ENCODE measurements at places on chromosomes 2 and 18.

DNA sequence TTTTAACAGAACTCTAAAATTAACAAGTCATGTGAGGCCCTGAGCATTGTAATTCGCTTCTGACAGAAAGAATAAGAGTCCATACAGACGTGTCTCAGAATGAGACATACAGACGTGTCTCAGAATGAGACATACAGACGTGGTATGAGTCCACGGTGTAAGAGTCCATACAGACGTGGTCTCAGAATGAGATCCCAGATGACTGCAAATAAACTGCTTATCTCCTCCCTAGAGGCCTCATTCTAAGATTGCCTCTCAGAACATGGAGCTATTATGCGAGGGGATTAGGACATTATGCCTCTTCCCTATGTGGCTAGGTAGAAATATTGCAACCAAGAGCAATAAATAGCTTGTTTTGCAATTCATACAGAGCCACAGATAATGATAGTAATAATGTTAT lies 63.9 kb downstream of the NEB start:
- DNase-seq = no peak

- DNase-seq = no peak
Observed at GRCh38 chr18:37364237-37364636, 201.4 kb downstream of the CELF4 start.

DNA sequence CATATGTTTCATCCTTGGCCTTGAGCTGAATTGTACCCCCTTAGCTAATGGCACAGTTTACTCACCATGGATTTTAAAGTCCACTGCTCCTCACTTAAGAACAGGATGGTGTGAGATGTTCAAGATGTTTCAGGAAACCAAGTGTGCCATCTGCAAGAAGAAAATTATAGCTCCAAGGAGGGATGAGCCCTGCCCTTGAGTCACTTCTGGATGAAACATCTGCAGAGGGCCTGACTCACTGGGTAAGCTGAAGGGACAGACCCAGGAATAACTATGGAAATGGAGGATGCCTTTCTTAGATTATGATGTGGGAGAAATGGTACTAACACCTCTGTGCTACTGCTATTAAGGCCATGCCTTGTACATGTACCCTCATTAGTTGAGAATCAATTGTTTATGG lies 6.4 kb downstream of the MARS2 start:
- no peak for DNase-seq

- no peak for DNase-seq
Observed at GRCh38 chr2:171069286-171069956, 91.3 kb downstream of the TLK1 start.

DNA sequence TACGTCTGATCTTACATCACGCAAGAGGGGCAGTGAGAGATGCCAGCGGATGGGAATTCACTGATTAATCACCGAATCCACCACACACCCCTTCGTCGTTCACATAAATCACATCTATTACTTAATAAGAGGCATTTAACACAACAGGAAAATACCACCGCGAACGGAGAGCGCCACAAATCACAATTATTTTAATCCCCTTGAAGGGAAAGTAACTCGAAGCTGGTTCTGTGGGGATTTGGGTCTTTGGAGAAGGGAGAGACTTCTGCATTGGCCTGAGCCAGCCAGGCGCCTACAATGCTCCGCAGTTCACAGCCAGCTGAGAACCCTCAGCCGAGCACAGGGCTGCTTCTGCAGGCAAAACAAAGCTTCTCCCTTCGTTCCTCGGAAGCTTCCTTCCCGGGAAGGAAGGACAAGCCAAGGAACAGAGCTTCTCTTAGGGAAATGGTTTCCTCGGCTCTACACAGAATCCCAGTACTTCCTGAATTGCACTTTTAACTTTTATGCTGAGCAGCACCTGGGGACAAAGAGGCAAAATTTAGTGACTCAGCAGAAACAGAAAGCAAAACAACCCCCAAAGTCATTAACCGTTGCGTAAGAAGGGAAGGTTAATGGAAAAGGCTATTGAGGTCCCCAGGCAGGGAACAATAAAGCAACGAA lies at the start of gene LRP1B:
Gene LRP1B, minus strand, starts transcription at position 7 of the 660 bp plus-strand sequence. CDS start 287 bp downstream, outside the sequence.
- no peak for DNase-seq

- no peak for DNase-seq
Observed at GRCh38 chr18:24136967-24137373, 1.9 kb upstream of the CABYR start.

- DNase-seq = no peak
Observed at GRCh38 chr2:1518867-1519530, 105.7 kb downstream of the TPO start.

- no peak for DNase-seq
Observed at GRCh38 chr2:180077295-180077906, 70.3 kb upstream of the CWC22 start.

DNA sequence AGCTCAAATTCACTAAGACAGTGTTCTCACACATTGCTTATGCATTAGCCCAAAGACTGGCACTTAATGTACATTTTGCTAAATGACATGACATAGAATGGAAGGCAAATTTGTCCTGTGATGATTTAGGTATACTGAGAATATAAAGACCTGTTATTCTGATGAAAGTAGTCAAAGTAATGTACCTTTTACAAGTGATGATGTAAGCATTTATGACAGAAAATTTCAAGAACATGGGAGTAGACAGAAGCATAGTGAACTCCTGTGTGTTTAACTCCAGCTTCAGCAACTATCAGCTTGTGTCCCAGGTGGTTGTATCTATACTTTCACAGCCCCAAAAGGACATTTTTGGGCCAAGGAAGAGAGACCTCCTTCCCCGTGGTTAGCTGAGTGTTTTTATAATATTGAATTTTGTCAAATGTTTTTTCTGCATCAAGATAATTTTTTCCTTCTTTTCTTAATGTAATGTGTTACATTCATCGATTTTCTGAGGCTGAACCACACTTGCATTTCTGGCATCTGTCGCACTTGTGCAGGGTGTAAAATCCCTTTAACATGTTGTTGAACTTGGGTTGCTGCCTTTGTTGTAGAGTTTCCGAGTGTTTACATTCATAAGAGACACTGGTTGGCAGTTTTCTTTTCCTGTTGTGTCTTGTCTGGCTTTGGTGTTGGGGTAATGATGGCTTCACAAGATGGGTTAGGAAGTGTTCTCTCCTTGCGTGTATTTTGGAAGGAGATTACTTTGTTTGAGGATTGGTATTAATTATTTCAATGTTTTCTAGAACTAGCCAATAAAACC lies 33.9 kb upstream of the TMEM18 start:
- no peak for DNase-seq

GRCh38 chr2:207901401-207901800 lies 123.9 kb downstream of the PLEKHM3 start:
- DNase-seq = no peak

DNA sequence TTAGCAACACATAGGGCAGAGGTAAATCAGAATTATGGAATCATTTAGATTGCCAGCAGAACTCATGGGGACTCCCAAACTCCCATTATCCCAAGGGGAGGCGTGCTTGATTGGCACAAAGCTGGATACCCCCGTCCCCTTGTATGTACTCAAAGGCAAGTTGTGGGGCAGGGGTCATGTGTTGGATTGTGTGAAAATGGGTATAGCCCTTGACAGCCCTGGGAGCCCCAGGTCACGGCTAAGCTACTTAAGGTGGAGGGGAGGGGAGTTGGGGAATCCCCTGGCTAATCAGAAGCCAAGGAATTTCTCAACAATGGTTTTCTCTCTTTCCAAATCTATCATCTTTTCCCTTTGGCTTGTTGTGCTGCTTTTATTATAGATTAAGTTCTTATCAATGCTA lies 32.7 kb downstream of the CLIP4 start:
- DNase-seq = no peak

- DNase-seq = no peak
Observed at GRCh38 chr2:241593271-241593670, 34.7 kb downstream of the BOK start.

- DNase-seq = no peak
Observed at GRCh38 chr2:233974530-233975071, 57.4 kb downstream of the TRPM8 start.

GRCh38 chr2:241235859-241236593 lies 47.5 kb downstream of the ANO7 start:
- DNase-seq = no peak

DNA sequence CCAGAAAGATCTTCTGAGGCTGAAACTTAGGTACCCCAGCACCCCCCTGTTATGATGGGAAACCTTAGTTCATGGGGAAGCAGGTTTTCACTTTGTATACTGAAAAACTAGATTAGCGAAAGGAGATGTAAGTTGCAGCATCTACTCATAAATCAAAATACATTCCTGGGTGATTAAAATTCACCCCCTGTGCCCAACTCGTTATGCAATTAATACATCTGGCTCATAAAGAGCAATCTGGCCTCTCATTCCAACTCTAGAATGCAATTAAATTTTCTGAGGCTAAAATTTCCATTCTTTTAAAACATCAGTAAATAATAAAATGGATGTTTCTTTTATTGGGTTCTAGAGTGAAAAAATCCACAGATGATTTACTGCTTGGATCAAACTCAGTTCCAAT lies 110.9 kb upstream of the BZW1 start:
- DNase-seq = no peak

DNA sequence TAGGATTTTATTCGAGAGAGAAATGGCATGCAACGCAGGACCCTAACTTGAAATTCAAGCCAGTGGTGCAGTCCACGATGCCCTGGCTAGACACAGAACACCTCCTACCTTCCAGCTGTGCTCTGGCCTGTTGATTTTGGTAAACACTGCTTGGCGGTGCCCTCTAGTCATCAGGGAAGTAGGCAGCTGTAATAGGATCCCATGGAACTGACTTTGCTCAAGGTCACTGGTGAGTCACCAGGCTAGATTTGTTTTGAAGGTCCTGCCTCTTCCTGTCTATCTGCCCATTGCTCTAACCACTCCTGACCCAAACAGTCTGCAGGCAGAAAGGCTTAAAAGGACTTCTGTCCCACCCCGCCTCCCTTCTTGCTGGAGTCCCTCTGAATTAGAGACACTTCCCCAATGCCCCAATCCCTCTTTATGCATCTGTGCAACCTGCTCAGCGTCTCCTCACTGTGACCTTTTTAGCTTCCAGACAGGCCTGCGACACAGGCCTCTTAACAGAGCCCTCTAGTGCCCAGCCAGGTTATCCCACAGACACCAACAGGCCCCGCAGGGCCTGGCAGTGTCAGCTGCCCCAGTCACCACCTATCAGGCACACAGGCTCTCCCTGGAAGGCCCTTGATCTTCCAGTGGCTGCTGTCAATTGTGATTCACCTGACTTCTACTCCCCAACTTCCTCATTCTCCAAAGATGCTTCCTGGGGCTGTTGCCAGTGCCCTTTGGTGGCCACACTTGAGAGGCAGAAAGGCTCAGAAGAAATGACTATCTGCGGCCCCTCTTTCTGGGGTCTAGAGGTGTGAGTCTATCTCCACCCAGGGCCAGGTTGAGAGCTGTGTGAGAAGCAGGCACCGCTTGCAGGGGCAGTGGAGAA lies 5.2 kb downstream of the TMEM127 start:
- no peak for DNase-seq

GRCh38 chr2:191961556-191961955 lies 114.7 kb upstream of the CAVIN2 start:
- no peak for DNase-seq

GRCh38 chr2:219082332-219082958 lies 21.7 kb upstream of the IHH start:
- no peak for DNase-seq

GRCh38 chr2:241179899-241180298 lies 8.6 kb upstream of the ANO7 start:
- no peak for DNase-seq

DNA sequence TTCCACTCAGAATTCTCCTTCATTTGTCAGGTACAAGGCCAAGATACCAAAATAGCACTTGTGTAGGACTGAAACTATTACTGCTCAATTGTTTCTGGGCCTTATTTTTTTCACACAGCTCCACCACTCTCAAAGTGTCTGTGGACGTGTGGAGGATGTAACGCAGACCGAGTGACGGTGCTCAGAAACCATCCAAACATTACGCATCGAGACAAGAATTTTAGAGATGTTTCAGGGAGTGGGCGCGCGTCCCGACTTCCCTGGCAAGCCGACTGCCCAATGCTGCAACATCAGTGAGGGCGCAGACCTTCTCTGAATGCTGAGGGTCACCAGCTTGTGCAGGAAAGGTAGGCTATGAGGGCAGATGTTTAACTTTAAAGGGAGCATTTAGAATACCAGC lies 108.4 kb downstream of the GATA6 start:
- no peak for DNase-seq

DNA sequence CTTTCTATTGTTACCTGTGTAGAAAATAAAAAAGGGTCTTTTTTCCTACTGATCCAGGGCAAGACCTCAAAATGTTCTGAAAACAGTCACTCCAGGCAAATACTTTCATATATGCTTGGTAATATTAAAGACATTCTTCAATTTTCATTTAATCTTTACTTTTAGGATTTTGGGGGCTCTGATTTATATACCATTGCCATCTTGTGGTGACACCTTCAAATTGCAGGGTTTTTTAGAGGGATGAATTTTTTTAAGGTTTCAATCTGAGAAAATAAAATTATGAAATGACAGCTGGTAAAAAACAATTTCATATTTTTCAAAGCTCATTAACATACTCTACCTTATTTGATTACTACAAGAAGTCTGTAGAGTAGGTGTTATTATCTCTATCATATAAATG lies 26.8 kb downstream of the MAPK4 start:
- no peak for DNase-seq

DNA sequence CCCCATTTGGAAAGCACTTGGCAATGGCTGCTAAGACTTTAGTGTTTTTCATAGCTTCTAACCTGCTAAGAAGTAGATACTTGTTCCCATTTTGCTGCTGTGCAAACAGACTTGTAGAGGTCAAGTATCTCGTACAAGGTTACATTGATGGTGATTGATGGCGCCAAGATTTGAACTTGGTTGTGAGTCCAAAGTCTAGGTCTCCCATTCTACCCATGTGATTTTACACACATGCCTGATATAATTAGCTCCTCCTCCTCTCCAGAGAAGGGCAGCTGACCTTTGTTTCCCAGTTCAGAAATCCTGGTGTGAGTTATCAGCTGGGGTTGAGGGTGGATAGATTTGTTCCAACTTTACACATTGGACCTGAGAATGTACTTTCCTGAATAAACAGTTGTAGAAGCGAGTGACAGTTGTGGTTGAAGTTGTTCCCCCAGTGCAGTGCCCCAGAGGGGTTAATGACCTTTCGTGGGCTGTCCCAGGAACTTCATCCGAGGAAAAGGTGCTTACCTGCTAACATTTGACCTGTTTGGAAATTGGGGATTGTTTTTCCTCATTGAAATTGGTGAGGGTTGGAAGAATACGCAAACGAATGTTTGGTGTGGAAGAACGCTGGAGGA lies 10.4 kb downstream of the TCF7L1 start:
- DNase-seq = no peak

GRCh38 chr2:145235312-145235711 lies 715.4 kb upstream of the ZEB2 start:
- no peak for DNase-seq

- no peak for DNase-seq
Observed at GRCh38 chr2:96500385-96501066, 4.6 kb downstream of the NEURL3 start.

GRCh38 chr2:30981096-30981495 lies 157.1 kb downstream of the GALNT14 start:
- no peak for DNase-seq

- DNase-seq = no peak
Observed at GRCh38 chr18:47815486-47816270, 114.8 kb downstream of the SMAD2 start.
